ENCODE measurements at places on chromosomes 11 and 22.
A peak's percentile ranks its signal among the peaks of the same experiment; 100 is the strongest.

DNA sequence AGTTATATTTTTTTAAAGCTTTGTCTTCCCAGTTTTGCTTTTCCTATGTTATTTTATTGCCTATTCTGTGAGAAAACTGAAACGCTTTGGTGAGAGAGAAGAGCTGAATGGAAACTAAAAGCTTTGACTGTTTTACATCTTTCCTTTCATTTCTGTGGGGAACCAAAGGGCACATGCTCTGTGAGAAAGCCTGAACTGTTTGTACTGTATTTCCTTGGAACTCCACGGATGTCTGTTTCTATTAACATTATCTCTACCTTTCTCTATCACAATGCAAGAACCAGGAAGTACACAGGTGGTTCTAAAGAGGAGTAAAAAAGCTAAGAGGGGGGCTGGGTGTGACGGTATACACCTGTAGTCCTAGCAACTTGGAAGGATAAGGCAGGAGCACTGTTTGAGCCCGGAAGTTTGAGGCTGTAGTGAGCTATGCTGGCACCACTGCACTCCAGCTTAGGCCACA, 43.8 kb downstream of the CELF1 start:
- DNase-seq = no peak

- DNase-seq = no peak
Measured at GRCh38 chr11:44687388-44687787, 39.4 kb upstream of the TSPAN18 start.

GRCh38 chr11:60263402-60263801, 17.1 kb upstream of the MS4A4A start:
- DNase-seq = no peak

GRCh38 chr11:74195828-74196227, 24.7 kb downstream of the PPME1 start:
- DNase-seq = no peak

- DNase-seq = peak; percentile 31
Measured at GRCh38 chr11:57649826-57650738, at the start of gene YPEL4. YPEL4 (minus strand) TSS chr11:57649912; CDS start chr11:57647107, 2,805 bp downstream.

DNA sequence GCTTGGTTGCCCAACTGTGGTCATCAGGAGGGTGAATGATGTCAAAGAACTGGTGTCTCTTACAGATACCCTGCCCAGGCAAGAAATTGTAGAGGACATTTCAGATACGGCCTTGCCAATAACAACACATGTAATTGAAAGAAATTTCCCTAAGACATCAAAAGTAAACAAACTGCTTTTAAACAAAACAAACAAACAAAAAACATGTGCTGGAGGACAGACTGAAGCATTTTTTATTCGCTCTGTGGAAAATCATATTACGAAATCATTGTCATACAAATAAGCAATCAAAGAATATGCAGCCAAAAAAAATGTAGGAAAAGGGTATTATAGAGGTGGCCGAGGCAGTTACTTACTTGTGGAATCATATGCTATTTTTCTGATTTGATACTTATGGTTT, 52.1 kb upstream of the MYEOV start:
- no peak for DNase-seq

DNA sequence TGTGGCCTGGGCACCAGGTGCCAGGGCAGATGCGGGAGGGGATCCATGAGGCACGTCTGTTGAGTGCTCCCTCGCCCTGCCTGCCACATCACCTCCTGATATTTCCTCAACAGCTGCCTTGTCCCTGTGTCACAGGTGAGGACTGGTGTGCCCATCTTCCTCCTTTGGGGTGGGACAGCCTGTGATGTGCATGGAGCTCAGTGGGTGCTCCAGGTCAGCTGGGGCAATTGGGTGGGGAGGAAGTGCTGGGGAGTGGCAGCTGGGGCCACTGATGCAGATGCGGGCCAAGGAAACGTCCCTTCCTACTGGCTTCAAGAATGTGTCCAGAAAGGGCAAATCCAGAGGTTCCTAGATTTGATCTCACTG, 83.6 kb downstream of the MORC2 start:
- no peak for DNase-seq

DNA sequence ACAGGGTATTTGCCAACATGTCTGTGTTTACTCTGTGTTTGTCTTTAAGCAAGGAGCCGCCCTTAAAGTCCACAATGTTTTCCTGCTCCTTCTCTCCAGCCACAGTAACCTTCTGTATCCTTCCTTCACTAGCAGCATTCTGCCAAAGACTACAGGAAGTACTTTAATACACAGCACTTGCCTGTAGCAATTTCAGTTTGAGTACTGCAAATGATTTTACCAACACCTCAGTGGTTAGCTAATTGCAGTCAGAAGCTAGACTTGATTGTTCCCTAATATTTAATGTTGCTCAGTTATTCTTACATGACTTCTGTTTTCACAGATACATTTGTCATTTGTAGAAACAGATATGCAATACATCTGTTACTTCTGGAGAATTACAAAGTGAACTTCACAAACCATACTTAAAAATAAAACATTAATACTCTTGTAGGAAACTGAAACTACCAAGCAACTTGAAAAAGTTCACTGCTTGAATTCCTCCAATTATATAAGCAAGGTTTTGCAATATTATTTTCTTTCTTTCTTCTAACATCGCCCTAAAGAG, 69.1 kb downstream of the FCHSD2 start:
- no peak for DNase-seq

DNA sequence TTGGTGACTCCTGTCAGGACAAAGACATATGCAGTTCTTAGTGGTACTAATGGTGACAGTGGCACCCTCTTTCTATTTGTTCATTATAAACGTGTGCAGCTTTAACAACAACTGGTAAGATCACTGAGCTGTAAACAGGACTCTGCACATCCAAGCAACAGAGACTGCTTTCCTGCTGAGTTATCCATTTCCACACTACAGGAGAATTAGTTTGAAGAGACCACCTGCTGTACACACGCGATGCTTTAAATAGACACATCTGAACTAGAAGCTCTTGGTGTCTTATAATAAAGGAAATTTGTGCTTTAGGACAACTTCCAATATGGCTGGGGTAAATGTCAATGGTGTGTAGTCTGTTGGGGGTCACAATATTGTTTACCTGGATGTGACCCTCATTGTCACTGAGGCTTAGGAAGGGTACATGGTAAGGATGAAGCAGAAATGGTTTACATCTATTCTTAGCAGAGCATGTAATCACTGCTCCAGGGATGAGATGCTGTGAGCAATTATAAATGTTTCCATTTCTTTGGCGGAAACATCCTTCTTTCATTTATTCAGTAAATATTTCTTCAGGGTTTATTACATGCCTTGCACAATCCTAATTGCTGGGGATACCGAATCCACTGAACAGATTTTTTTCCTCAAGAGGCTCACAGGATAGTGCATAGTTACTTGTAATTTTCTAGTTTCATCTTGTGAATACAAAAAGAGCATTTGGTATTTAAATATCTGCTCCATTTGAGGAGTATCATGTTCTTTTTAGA, 354.0 kb upstream of the CCDC90B start:
- no peak for DNase-seq

GRCh38 chr11:102429226-102429625, 23.3 kb downstream of the TMEM123 start:
- DNase-seq = no peak

DNA sequence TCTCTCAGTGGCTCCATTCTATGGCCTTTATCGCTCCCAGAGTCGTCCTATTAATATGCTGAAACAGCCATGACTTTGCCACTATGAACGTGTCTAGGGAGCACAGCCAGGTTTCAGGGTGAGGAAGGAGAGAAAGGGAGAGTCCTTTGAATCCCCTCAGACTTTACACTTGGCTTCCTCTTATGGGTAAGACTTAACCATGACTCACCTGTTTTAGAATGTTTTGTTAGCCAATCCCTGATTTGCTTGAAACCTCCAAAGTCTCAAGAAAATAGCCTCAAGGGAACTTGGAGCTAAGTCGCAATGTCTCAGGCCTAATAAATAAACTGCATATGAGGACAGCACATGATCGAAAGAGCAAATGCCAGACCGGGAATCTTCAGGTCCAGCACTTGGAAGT, 131.2 kb upstream of the RCN1 start:
- DNase-seq = no peak

DNA sequence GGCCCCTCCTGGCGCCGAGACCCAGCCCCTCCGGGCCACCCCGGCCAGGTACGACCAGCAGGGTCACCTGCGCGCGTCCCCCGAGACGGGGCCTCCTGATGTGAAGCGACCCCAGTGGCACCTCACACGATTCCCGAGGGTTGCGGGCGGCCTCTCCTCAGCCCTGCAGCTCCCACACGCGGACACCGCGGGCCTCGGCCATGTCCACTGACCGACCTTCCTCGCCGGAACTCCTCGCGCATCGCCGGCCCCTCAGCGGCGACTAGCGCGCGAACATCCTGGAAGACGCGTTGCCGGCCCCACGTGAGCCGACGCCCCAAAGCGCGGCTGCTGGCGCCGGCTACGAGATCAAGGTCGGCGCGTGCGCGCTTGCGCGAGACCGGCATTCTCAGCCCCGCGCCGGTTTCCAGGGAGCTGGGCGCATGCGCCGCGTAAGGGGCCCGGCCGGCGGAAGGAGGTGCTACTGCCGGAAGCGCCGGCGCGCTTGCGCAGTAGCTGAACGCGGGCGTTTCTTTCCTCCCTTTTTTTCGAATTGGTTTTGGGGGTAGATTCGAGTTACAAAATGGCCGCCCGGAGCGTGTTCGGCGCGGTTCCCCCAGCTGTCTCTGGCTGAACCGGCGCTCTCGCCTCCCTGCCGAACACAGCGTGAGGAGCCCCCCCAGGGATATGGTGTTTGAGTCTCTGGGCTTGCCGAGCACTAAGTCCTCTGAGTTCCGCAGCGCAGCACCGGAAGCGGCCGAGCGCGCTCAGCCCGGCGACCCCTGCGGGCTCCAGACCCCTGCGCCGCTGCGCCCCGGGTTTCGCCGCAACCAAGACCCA, at the start of gene NUP50:
Gene NUP50 (plus strand): TSS at position 475 of the 819 bp plus-strand sequence. CDS start 4,253 bp downstream, outside the sequence.
- DNase-seq = peak; percentile 89

All from stimulated activated CD4-positive, alpha-beta T cell treated with anti-CD3 and anti-CD28 coated beads, Interleukin-1b, Interleukin-23, amount 100 ng/mL, for 1 hour (primary cell).